ENCODE measurements at places on chromosomes 4 and X. TPM values are rescaled to one million over a fixed set of nuclear protein-coding genes. Genes with fewer than 3 reads are reported as not detected.
A peak's percentile ranks its signal among the peaks of the same experiment; 100 is the strongest.

MSANTD1 gene
- 1.0 TPM for total RNA-seq

PGAM4 gene
- total RNA-seq = 0.52 TPM

NPY1R gene
- total RNA-seq = 7.4 TPM

FAM13A gene
- 24.1 TPM for total RNA-seq

EGFL6 gene
- total RNA-seq = 2.6 TPM

LIMCH1 gene
- 1.5 TPM for total RNA-seq

HHIP gene
- 2.5 TPM for total RNA-seq

NHSL2 gene
- total RNA-seq = 9.5 TPM

CAPN6 gene
- total RNA-seq = 6.3 TPM

DNA sequence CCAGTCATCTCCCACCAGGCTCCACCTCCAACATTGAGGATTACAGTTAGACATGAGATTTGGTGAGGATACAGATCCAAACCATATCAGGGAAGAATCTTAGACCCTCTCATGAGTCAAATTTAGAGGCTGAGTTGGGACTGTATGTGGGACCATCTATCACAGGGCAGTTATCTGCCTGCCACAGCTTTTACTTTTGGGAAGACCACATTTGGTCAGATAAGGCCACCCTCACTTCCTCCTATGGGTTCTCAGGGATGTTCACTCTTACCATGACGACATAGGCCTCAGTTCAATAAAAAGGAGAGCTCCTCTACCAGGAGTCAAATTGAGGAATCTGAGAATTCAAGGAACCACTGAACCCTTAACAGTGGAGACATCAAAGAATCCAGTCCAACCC, 2.1 kb downstream of the MAGEB2 start:
- no peaks in the 10 kb centered on the region for H3K4me1 ChIP-seq
- no peaks in the 10 kb centered on the region for H3K27me3 ChIP-seq
- H3K36me3 ChIP-seq = no peaks in the 10 kb centered on the region
- no peak overlapping the region for H3K4me3 ChIP-seq

DNA sequence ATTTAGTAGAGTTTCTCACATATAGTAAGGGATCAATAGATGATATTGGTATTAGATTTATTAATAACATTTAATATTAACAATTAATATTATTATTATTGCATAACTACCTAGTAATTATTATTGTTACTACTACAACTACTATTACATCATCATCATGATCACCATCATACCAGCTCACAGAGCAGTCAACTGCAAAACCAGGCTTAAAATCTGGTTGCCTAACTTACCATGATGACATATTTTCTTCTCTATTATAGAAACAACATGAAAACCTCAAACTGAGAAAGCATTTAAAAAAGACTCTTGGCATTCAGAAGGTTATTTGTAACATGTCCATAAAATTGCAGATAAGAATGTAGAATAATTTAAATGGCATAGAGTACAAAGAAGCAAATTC, 247.0 kb upstream of the TTC29 start:
- H3K4me1 ChIP-seq = peaks cover 4% of the 10 kb centered on the region
- no peak overlapping the region for H3K27ac ChIP-seq
- H3K27me3 ChIP-seq = no peaks in the 10 kb centered on the region
- no peak overlapping the region for H3K4me3 ChIP-seq
- DNase-seq = no peak

DNA sequence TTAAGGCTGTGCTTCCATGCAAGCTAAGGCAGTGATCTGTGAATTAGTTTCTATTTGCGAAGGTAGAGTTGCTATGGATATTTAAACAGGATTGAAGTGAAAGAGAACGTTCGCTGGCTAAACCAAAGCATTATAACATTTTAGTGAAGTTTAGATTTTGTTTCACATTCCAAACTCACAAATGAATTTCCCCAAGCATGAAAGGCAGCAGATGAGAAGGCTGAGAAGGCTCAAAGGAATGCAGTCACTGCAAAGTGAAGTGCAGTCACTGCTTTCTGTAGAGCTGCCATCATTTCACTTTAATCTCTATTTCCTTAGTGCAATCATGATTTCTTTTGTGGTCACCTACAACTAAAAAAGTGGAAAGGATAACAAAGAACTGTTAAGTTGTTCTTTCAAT, 334.7 kb upstream of the NR3C2 start:
- no peak overlapping the region for H3K4me3 ChIP-seq
- peak; percentile 3 for DNase-seq
- H3K36me3 ChIP-seq = no peaks in the 10 kb centered on the region
- H3K4me1 ChIP-seq = peaks cover 3% of the 10 kb centered on the region
- no peaks in the 10 kb centered on the region for H3K27me3 ChIP-seq

GRCh38 chrX:2585158-2585470, 84.3 kb upstream of the DHRSX start:
- H3K4me3 ChIP-seq = peak overlapping the region; percentile 66
- H3K27me3 ChIP-seq = peaks cover 50% of the 10 kb centered on the region
- peaks cover 29% of the 10 kb centered on the region for H3K4me1 ChIP-seq
- no peaks in the 10 kb centered on the region for H3K36me3 ChIP-seq
- H3K27ac ChIP-seq = no peak overlapping the region
- DNase-seq = no peak

DNA sequence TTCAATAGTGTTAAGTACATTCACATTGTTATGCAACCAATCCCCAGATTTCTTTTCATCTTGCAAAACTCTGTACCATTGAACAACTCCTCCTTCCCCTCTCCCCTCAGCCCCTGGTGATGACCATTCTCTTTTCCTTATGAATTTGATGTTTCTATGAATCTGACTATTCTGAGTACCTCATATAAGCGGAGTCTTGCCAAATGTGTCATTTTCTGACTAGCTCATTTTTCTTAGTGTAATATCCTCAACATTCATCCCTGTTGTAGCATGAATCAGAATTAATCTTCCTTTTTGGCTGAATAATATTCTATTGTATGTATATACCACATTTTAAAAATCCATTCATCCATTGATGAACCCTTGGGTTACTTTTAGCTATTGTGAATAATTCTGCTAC, 34.0 kb downstream of the SMIM20 start:
- no peaks in the 10 kb centered on the region for H3K36me3 ChIP-seq
- peaks cover 21% of the 10 kb centered on the region for H3K4me1 ChIP-seq
- no peak overlapping the region for H3K27ac ChIP-seq

DNA sequence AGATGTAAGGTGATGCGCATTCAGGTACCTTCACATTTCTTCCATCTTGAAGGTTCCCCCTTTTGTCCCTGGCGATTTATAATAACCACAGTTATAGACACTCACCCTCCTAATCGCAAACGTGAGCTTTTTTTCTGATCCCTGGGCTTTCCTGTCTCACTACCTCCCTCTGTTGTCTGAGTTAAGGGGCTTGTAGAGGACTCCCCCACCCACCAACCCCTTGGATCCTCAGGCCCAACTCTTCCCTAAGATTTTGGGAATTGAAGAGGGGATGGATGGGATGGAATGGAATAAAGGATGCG, 1.4 kb downstream of the CNKSR2 start:
- peak; percentile 46 for DNase-seq
- H3K4me3 ChIP-seq = peak overlapping the region; percentile 67
- peaks cover 21% of the 10 kb centered on the region for H3K4me1 ChIP-seq
- H3K27ac ChIP-seq = no peak overlapping the region
- no peaks in the 10 kb centered on the region for H3K36me3 ChIP-seq

DNA sequence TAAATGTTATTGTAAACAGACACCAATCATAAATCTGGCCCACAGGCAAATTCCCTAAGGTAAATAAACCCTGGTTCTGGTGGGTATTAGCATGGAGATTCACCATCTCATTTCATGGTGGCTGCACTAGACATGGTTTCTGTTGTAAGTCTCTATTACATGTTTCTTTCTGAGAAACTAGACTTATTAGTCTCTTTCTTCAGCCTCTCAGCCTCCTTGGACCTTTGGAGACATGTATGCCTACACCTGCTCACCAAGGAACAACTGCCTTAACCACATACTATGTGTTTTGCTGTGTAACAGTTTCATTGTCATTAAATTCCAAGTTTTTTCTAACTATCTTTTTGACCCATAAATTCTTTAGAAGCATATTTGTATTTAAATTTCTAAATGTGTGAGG, 13.1 kb downstream of the DDIT4L start:
- H3K36me3 ChIP-seq = no peaks in the 10 kb centered on the region
- no peak overlapping the region for H3K27ac ChIP-seq
- no peak for DNase-seq
- H3K4me3 ChIP-seq = no peak overlapping the region
- H3K27me3 ChIP-seq = no peaks in the 10 kb centered on the region
- H3K4me1 ChIP-seq = no peaks in the 10 kb centered on the region

- no peak overlapping the region for H3K27ac ChIP-seq
- H3K27me3 ChIP-seq = no peaks in the 10 kb centered on the region
- H3K4me1 ChIP-seq = 0 out of 2 replicates have a peak, but pooled peaks cover 5% of the 10 kb centered on the region
- no peak for DNase-seq
- no peaks in the 10 kb centered on the region for H3K36me3 ChIP-seq
Observed at GRCh38 chrX:12986886-12987285, 12.0 kb downstream of the TMSB4X start.

DNA sequence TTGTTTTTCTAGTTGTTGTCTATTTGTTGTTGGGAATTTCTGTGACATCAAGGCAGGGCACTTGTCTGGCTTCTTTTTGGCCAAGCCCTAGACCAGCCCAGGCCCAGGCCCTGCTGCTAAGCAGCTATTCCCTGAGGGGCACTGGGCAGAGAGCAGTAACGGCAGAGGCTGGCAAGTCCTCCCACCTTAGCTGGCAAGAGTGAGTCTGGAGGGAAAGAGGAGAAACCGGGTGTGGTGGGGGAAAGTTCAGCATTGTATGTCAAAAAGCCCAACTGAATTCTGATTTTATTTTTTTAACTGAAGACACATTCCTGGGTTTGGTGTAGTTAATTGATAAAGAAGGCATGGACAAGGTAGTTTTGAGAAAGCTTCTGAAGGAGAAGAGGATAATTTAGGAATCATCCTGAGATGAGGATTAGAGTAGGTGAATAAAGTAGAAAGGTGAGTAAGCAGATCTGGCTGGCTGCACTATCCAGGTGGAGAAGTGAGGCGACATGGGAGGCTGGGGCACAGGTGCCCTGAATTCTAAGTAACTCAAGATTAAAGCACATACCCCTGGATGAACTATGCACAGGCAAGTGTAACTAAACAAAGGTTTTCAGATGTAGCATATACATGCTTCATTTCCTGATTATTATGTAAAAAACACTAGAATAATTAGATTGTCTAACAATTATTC, 57.4 kb downstream of the TAPT1 start:
- peaks cover 5% of the 10 kb centered on the region for H3K36me3 ChIP-seq
- no peak for DNase-seq
- peaks cover 34% of the 10 kb centered on the region for H3K4me1 ChIP-seq
- no peak overlapping the region for H3K4me3 ChIP-seq
- no peaks in the 10 kb centered on the region for H3K27me3 ChIP-seq
- 0 out of 2 replicates have a peak overlapping the region, but pooled peaks have one; percentile 4 for H3K27ac ChIP-seq

DNA sequence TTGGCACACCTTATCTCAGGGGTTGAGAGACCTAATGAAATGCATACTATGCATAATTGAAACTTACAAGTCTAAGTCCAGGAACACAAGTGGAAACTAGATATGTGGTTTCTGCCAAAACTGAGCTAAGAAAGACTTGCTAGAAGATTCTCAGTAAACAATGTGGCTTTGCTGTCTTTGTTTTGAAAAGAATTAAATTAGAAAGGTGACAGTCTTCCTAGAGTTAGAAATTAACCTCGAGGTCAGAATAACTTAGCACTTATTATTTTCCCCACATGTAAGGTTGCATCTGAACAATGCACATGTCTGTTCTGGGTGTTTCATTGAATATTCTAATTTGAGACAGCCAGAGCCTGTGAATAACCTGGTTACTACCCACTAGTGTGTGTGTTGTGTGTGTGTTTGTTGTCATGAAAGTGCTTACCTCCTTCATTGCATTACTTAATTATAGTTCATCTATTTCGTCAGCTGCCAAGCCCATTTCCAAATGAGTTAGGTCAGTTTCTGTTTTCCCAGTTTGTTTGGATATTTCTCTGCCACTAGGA, 1.5 kb downstream of the EREG start:
- peaks cover 28% of the 10 kb centered on the region for H3K27me3 ChIP-seq
- DNase-seq = no peak
- H3K36me3 ChIP-seq = no peaks in the 10 kb centered on the region
- no peak overlapping the region for H3K4me3 ChIP-seq

DNA sequence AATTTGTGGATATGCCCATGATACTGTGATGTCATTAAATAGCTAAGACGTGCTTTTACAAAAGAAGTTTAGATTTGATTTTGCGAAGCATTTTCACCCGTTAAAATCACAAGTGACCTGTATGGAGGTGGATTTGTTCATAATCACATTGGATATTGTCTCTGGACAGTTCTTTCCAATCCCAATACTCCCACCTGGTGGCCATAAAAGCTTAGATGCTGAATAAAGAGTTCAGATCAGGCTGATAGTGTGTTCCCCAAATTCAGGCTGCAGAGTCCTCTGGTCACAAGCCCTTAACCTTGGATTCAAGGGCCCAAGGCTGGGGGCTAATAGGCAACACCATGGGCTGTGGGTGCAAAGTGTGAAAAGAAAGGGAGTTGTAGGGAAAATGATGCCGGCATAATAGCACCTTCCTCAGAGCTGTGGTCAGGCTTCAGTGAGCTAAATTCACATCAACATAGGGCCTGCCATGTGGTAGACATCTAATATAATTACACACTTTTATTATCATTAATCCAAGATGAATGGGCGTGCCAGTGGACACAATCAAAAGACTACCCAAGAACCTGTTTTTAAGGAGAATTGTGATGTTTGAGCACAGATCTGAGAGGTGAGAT, 28.1 kb downstream of the SMIM43 start:
- no peak overlapping the region for H3K4me3 ChIP-seq
- DNase-seq = peak; percentile 76
- H3K4me1 ChIP-seq = peaks cover 5% of the 10 kb centered on the region
- H3K27me3 ChIP-seq = peaks cover 12% of the 10 kb centered on the region
- H3K36me3 ChIP-seq = no peaks in the 10 kb centered on the region

DNA sequence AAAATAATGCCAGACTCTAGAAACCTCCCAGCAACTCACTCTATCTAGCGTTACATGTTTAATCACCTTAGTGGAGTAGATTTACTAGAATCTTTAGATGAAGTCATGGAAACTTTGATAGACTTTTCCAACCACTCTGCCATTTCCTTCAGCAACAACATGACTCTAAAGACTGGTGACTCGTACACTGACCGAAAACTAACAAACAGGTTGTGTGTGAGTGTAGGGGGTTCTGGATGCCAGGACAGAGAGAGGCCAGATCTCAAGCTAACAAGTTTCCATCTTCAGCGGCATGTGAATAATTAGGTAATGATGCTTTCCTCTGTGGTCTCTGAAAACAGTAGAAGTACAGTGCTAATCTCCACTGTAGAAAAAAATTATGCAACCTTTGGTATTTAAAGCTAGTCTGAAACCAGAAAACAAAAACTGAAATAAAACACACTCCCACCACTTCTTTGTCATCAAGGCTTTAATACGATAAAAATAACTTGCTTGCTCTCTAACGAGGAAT, 286.4 kb downstream of the PRDM5 start:
- H3K27me3 ChIP-seq = no peaks in the 10 kb centered on the region
- no peaks in the 10 kb centered on the region for H3K4me1 ChIP-seq
- no peak for DNase-seq
- no peaks in the 10 kb centered on the region for H3K36me3 ChIP-seq
- no peak overlapping the region for H3K4me3 ChIP-seq

GRCh38 chrX:143683486-143683885, 37.1 kb downstream of the SPANXN2 start:
- no peak overlapping the region for H3K27ac ChIP-seq
- no peak for DNase-seq
- no peaks in the 10 kb centered on the region for H3K4me1 ChIP-seq
- no peak overlapping the region for H3K4me3 ChIP-seq
- H3K27me3 ChIP-seq = no peaks in the 10 kb centered on the region
